Fibroblast of villous mesenchyme (primary cell): ENCODE measurements at places on chromosomes 11 and 22. TPM values are rescaled to one million over a fixed set of nuclear protein-coding genes. Genes with fewer than 3 reads are reported as not detected.

- DNase-seq, result peak; percentile 44
Measured at GRCh38 chr22:35150183-35151107, 84.5 kb downstream of the ISX start.

GRCh38 chr11:62502030-62502730 lies 44.4 kb downstream of the AHNAK start:
- DNase-seq, result no peak

GRCh38 chr11:99383648-99384245 lies 363.0 kb downstream of the CNTN5 start:
- no peak for DNase-seq

DNA sequence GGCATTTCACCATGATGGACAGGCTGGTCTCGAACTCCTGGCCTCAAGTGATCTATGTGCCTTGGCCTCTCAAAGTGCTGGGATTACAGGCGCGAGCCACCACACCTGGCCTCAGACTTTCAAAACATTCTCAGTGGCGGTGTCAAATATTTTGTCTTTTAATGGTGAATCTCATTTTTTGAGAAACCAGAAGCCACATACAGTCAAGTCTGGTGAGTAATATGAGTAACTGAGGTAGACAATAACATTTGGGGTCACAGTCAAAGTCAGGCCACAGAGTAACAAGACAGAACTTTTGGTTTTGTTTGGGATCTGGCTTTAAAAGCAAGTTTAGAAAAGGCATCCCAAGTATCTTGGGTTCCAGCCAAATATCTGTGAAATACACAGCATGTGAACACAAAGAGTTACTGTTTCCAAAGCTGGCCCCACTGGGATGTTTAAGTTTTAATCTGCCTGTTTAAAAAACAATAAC lies 5.6 kb upstream of the TMA7B start:
- peak; percentile 87 for DNase-seq

DNA sequence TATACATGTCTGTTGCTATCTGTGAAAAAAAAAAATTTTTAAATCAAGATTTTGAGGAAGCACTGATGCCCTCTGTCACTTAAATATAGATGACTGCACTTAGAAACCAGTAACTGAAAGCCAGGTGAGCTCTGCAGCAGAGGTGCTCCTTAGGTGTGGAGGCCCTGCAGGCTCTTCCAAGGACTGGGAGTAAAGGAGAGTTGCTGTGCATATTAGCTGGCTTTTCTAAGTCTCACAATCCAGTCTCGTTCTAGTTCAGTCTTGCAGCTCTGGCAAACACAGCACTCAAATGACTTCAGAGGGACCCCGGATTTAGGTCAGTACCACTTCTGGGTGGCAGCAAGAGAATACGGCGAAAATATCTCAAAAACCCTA lies 61.0 kb downstream of the LARGE2 start:
- DNase-seq, result no peak

- no peak for DNase-seq
Measured at GRCh38 chr11:85783758-85784157, 27.2 kb downstream of the SYTL2 start.

DNA sequence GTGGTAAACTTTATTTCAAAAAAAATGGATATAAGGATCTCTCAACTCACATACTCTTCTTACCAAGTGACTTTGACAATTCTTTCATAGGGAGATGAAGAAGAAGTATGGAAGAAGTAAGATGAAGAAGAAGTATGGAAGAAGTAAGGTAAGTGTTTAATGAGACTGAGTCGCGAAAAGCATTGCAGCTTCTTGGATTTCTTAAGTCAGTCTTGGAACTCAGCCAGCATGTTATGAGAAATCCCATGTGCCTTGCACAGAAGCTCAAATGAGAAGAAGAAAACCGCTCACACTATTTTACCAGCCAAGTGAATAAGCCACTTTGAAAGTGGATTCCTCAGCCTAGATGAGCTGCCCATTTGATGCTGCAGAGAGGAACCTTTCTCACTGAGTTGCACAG lies 332.0 kb upstream of the CCDC179 start:
- DNase-seq, result peak; percentile 52

DNA sequence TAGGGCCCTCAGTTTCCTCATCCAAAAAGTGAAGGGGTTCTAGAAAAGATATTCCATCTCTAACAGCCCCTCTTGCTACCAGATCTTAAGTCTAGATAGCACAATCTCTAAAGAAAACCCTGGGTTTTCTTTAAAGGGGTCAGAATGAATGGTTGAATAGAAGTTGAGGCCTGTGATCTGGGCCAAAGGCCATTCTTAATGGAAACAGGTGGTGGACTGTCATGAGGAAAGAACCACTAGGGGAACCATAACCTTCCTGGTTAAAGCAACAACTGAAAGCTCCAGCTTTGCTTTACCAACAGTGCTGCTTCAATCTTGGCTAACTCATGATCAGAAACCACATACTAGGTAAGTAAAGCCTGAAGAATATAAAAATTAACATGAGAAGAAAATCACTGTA lies 1.8 kb downstream of the CELF1 start:
- peak; percentile 36 for DNase-seq

- no peak for DNase-seq
Measured at GRCh38 chr22:40979871-40980270, 28.7 kb downstream of the RBX1 start.

Gene OR51B4
- total RNA-seq, result 0.43 TPM in 1 of 2 replicates, not detected in the other

DNA sequence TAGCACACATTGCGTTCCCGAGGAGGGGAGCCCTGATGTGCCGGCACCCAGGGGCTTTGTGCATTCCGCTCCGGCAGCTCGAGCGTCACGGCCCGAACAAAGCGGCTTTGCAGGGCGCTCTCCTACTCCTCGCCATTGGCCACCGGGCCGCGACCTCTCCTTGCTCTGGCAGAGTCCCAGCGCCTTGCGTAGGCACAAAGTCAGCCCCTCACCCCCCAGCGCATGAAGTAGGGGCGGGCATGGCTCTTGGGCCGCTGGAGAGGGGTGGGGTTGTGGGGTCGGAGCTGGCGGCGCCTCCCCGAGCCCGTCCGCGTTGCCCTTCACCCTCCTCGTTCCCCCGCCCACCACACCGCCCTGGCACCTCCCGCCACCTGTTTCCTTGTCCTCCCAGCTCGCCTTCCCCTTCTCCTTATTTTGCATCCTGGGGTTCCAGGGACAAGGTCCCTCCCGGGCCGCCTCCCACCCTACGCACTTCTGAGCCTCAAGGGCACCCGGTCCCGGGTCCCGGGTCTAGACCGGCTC lies 753 bp upstream of the PPARA start:
- peak; percentile 30 for DNase-seq

Gene GRM5
- total RNA-seq, result under 0.01 TPM in 2 replicates

Gene CPT1A
- total RNA-seq, result 28.7 and 39.7 TPM in 2 replicates

DNA sequence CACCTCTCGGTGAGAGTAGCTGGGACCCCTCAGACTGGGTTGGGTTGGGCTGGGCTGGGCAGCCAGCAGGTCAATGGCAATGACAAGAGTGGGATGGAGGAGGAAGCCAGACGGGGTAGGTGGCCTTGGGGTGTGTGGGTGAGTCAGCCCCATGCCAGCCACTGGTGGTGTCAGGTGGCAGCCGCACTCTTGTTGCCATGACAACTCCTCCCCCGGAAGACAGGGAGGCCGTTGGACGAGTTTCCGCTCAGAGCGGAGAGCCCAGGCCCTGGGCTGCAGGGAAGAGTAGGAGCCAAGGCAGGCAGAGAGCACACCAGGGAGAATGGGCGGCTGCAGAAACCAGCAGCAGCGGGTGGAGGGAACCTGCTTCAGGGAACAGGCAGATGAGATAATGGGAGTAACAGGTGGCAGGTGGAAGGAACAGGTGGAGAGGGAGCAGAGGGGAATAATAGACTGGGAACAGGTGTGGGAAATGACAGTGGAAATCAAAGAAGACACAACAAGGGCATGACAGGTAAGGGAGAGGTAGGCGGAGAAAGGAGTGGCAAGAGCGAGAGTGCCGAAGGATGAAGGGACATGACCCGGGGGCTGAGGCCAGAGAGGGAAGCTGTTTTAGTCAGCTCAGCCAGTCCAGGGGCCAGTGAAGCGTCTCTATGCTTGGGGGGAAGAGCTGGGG lies 8.7 kb downstream of the SPTBN2 start:
- DNase-seq, result no peak

DNA sequence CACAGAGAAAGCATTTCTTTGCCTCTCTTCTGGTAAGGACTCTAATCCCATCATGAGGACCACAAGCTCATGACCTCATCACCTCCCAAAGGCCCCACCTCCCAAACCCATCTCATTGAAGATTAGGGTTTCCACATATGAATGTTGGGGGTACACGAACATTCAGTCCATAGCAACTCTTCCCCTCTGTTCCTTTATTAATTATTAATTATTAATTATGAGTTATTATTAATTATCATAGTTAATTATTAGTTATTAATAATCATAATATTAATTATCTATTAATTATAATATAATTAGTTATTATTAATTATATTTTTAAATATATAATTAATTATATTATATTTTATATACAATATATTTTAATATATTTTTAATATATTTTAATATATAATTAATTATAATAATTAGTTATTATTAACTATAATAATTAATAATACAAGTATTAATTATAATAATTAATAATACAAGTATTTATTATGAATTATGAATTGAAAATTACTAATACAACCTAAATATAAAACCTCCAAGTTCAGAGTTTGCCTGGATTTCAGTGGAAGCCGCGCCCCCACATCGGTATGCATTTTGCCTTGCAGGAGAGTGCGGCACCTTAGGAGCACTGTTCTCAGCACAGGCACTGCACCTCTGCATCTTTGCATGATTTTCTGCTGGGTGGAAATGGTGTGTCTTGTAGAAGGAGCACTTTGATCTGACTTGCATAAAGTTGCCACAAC lies 128.0 kb upstream of the FGF3 start:
- no peak for DNase-seq

DNA sequence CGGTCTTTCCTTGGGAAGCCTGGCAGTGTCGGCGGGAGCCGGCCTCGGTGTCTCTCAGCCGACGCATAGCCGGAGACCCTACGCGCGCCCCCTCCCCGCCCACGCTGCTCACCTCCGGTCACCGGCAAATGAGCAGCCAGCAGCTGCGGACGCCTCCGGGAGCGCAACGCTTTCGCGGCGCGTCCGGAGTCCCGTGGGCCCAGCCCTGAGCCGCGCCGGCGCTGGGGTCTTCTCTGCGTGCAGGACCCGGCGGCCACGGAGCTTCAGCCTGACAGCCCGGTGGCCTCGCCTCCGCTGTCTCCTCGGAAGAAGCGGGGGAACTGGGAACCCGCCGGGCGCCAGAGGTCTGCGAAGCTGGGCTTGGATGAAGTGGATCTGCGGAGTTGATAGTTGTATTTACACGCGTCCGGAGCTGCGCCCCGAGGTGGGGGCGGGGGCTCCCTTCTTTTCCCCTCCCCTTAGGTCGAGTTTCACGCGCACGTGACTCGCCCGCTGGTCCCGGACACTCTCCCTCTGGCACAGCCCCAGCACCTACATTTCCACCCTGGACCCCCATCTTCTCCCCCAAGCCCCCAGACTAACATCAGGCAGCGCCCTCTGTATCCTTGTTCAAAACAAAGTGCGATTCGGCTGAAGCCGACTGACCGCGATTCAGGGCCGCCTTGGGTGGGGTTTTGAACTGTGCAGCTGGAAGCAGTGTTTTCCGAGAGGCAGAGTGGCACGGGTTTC lies at the start of gene SLC43A1:
TSS of gene SLC43A1 (minus strand) at position 371 of the 729 bp plus-strand sequence. CDS start 1,591 bp downstream, outside the sequence.
- DNase-seq, result peak; percentile 68
